ENCODE measurements at places on chromosomes 2 and 18.

GRCh38 chr2:30722936-30723725 lies 84.1 kb downstream of the CAPN13 start:
- no peak for DNase-seq

DNA sequence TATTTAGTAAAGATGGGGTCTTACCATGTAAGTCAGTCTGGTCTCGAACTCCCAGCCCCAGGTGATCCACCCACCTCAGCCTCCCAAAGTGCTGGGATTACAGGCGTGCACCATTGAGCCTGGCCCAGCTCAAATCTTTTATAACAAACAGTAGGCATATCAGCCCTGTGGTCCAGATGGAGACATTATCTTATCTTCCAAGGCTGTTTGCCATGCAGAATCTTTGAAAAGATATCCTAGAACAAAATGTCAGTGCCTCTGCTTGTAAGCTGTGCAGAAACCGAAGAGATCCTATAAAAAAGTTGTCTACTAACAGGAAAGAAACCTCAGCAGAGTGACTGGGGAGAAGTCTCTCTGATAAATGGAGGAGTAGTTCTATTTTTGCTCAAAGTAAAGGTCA lies 142.1 kb downstream of the PTH2R start:
- DNase-seq: no peak

- no peak for DNase-seq
These were observed 70.2 kb upstream of the DOK6 start for GRCh38 chr18:69330385-69331005.

- no peak for DNase-seq
These were observed 84.0 kb upstream of the RFX8 start for GRCh38 chr2:101558740-101559525.
